ENCODE measurements at places on chromosomes 3 and 15.
A peak's percentile ranks its signal among the peaks of the same experiment; 100 is the strongest.

DNA sequence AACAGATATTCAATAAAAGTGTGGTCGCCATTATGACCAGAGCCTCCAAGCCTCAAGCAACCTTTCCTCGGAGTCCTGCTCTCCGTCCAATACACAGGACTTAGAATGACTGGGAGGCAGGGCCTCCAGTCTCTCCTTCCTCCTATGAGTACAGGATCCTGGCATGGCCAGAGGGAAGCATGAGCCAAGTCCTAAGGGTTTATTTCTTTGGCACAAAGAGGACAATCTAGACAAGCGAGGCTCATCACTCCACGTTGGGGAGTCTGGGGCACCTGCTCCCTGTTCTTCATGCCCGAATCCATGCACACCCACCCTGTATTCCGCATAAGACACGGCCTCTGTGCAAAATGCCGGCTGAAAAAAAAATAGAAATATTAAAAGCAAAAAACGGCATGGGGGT is 6.8 kb downstream of the PRRT3 start:
- no peaks in the 10 kb centered on the region for H3K27me3 ChIP-seq
- no peaks in the 10 kb centered on the region for H3K36me3 ChIP-seq
- H3K4me3 ChIP-seq: peak overlapping the region; percentile 65
- peak overlapping the region; percentile 6 for H3K27ac ChIP-seq
- DNase-seq: no peak

DNA sequence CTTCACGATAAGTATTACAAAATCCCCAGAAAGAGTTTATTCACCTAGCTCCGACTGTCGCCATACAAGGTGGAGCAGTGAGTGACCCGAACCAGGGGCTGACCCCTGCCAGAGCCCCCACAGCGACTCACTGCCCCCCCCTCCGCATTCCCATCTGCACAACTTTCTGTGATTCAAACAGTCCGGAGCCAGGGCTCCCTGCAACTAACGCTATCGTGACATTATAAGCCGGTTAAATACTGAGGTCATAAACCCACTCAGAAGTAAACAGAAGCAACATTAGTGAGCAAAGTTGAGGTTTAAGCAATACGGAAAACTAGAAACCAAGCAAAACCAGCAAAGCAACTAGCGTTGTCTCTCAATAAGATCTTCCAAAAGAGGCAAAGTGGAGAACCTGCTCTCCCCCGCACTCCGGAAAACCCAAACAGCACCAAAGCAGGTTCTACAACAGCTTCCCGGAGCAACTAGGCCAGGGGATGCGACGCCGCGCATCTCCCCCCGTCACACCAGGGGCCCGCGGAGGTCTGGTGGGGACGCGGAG is 642 bp downstream of the SCAP start:
- H3K4me1 ChIP-seq: peaks cover 22% of the 10 kb centered on the region
- H3K27ac ChIP-seq: peak overlapping the region; percentile 96
- peak overlapping the region; percentile 94 for H3K4me3 ChIP-seq
- no peak for DNase-seq

GRCh38 chr3:59817511-59817910 is 767.7 kb upstream of the CFAP20DC start:
- H3K27me3 ChIP-seq: no peaks in the 10 kb centered on the region
- peak overlapping the region; percentile 3 for H3K4me3 ChIP-seq
- H3K4me1 ChIP-seq: peaks cover 22% of the 10 kb centered on the region
- DNase-seq: no peak

- H3K4me3 ChIP-seq: no peak overlapping the region
- no peaks in the 10 kb centered on the region for H3K4me1 ChIP-seq
- no peak overlapping the region for H3K27ac ChIP-seq
- no peak for DNase-seq
- peaks cover 4% of the 10 kb centered on the region for H3K27me3 ChIP-seq
Measured at GRCh38 chr15:94164202-94164807, 67.1 kb upstream of the MCTP2 start.
